ENCODE measurements at places on chromosomes 7 and 10.

DNA sequence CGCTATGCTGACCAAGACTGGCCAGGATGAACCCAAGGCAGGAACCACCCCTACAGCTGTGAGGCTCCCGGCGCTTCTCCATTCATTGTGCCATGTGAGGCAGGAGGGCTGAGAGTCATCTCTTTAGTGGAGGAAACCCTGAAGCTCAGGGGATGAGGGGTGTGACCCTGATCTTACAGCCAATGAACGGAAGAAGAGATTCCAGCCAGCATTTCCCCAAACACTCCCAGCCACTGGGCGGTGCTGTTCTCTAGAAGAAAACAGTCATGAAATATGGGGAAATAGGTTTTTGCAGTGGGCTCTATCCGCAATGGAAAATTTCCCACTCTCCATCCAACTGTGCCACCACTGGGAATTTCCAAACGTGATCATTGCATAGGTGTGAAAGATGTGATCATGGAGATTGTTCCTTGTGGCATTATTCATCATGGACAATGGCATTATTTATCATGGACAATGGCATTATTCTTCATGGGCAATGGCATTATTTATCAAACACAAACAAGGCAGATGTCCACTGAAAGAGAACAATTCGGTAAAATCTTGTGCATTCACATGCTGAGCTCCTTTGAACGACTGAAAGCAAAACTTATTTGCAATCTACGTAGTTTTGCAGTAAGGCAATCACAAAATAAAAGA lies 14.0 kb upstream of the SLC18A2 start:
- DNase-seq = no peak

DNA sequence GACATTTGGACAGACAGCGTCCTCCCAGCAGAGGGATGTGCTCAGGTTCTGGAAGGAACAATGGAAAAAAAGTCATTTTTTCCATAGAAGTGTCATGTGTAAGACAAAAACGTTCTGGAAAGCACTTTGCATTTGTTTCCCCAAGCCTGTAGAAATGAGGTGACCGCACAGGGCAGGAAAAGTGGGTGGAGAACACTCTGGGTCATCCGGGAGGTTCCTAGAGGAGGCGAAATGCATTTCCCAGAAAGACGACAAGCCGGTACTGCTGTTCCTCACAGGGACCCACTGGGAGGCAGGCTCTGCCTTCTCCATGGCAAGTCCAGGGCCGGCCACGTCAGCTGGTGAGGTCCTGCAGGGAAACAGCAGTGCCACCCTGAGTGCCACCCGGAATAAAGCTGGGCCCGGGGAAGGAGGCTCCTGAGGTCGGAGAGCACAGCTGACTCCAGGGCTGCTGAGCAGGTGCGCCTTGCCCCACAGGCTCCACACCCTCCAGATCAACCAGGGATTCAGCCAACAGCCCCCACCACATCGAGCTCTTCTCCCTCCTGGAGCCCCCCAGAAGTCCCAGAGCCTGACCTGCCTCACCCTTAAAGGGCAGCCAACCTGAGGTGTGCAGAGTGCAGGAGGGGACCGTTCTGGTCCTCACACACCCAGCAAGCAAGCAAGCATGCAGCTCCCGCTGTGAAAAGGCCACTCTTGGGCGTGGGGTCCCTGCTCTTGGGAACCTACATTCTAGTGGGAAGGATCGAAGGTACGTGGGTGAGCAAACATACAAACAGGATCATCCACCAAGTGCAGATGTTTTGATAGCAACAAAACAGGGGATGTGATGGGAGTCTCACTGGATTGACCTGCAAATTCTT lies 28.8 kb upstream of the INPP5A start:
- peak; percentile 21 for DNase-seq

DNA sequence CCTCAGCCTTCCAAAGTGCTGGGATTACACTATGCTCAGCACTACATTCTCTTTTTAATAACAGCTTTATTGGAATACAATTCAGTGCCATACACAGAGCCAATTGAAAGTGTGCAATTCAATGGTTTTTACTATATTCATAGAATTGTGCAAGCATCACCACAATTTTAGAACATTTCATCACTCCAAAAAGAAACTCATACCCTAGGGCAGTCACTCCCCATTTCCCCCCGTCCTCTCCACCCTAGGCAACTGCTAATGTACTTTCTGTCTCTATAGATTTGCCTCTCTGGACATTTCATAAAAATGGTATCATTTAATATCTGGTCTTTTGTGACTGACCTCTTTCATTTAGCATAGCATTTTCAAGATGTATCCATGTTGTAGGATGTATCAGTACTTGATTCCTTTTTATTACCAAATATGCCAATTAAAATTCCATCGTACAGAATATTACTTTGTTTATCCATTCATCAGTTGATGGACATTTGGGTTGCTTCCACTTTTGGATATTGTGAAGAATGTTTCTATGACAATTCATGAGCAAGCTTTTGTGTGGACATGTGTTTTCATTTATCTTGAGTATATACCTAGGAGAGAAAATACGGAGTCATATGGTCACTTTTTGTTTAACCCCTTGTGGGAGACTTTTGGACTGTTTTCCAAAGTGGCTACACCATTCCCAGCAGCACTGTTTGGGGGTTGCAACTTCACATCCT lies 6.3 kb upstream of the XPNPEP1 start:
- DNase-seq = no peak

GRCh38 chr7:131443496-131443895 lies 112.9 kb downstream of the PODXL start:
- no peak for DNase-seq

- no peak for DNase-seq
These were observed 207.6 kb downstream of the AHR start for GRCh38 chr7:17506095-17506494.

DNA sequence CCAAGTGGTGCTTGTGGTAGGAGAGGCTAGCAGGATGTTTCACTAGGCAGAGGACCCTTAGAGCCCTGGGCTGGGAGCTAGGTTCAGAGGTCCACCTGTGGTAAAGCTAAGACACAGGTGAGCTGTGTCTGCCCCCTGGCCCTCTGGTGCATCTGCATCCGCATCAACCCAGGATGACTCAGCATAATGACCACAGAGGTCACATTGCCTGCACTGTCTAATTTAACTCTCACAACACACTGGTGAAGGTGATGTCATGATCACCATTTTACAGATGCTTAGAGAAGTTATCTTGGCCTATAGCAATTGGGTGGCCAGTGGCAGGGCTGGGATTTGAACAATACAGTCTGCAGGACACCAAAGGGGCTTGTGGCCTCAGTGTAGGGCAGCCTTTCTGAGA lies 33.1 kb downstream of the HABP2 start:
- no peak for DNase-seq

- DNase-seq = no peak
These were observed 209.4 kb upstream of the KLF14 start for GRCh38 chr7:130943336-130943901.

DNA sequence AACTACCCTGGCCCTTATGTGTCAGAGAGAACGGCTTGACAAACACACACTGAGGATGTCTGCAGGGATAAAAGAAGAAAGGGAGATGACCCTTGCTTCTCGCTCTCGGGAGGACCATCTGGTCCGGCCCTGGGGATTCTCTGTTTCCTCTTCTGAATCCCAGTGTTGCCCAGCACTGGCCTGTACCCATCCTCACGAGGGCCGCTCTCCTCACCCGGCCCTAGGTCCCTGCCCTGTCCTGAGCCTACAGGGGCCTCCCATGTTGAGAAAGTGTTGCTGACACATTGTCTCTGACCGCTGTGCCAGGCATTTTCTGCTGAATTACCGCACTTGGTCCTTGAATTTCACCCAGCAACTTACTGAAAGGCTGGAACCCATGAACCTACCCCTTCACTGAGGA lies 171.9 kb upstream of the LANCL2 start:
- no peak for DNase-seq

DNA sequence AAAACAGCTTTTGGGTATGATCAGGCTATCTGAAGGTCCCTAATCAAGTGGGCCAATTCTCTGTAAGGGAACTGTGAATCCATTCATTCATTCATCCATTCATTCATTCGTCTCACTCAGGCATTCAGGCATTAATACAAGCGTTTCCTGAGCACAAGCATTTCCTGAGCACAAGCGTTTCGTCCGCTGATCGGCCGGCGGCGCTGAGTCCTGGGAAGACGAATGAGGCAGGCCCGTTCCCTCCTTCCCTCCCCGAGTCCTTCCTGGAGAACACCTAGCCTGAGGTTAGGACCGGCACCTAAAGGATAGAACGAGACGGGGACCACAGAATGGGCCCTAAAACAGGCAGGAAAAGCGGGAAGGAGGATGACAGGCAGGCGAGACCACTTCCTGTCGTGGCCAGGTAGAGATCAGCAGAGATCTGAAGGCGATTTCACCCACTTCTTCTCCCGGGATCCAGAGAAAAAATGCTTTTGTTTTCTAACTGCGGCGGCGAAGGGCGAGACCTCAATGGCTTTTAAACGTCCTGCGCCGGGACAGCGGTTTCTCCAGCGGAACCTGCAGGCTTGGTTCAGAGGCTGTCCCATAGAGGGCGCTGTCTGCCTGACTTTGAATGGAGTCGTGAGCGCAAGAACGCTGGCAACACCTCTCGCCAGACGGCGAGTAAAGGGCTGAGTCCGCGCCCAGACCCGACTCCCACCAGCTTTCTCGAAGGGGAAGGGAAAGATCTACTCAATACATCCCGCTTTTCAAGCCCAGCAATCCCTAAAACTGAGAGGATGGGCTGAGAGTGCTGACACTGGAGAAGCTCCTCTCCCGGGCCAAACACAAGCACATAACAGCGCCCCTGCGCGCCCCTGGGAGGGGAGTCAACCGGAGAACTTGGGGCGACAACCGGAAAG lies 2.9 kb upstream of the HMX3 start:
- DNase-seq = peak; percentile 88

DNA sequence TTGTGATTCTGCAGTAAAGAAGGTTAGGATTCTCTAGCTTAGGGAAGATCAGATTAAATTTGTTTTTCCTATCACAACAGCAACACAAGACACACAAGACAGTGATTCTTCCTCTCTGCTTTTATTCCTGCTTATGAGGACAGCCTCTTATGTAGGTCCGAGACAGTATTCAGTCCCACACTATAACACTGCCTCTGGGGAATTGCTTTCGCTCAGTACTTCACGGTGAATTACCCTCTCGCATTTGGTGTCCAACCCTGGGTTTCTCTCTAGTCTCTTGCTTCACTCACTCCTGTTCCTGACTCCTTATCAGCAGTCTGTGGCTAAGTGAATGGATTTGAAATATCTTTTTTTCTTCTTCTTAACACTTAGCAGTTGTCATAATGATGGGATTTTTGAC lies 1.7 kb downstream of the HIF1AN start:
- no peak for DNase-seq

GRCh38 chr7:79810916-79811315 lies 323.7 kb upstream of the GNAI1 start:
- no peak for DNase-seq

- DNase-seq = no peak
These were observed 184.2 kb downstream of the GPAM start for GRCh38 chr10:111999205-111999914.

DNA sequence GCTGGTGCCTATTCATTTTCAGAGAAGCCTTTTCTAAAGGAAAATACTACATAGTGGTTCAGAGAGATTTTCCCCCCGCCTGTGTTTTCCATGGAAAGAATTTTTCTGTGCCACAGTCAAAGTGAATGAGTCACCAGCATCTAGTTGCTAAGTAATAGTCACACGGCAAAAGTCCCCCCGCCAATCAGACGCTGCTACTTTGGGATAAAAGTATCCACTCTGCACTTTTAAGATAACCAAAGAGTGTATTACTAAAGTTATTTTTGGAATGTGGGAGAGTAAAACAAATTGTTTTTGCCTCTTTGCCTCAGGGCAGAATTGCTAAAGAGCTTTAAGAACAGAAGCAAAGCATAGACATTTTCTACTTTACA lies 23.5 kb downstream of the ABLIM1 start:
- peak; percentile 70 for DNase-seq

DNA sequence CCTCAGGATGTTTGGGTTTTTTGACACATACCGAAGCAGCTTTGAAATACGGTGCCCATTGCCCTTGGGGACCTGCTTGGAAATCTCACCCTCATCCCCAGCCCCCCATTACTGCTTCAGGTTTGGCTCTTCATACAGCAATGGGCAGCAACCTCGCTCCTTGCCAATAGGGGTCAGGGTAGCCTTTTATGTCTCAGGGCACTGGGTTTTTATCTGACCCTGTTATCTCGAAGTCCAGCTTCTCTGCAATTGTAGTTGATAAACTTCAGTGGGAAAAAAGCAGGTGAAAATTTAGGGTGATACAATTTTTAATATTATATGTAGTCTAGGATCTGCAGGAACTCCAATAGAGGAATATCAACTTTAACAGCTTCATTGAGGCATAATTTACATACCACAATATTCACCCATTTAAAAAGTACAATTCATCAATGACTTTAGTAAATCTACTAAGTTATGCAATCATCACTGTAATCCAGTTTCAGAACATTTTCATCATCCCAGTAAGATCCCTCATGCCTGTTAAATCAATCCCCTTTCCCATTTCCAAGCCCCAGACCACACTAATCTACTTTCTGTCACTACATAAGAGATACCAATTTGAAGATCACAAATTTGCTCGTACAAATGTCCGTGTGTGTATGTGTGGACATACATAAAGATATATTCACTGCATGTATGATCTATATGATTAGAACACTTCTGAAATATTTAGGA lies 386.2 kb downstream of the KCNMA1 start:
- DNase-seq = no peak

DNA sequence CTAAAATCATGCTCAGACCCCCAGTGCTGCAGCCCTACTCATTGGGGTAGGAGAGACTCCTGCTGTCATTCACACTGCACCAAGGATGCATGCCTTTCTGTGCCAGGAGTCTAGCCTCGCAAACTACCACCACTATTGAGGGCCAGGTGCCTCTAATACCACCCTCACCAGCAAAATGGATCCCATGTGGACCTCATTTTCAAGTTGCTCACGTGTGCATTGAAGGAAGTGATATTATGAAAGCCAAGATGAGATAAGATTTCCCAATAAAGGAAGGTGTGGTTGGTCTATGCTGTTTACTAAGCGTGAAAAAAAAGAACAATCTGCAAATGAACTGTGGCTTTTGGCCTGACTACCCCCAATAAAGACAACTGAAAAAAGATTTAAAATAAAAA lies 7.2 kb upstream of the LAMTOR4 start:
- DNase-seq = no peak

- DNase-seq = no peak
These were observed 266 bp upstream of the STMP1 start for GRCh38 chr7:135662123-135662372.

- DNase-seq = no peak
These were observed 140.1 kb downstream of the ZFAND4 start for GRCh38 chr10:45532480-45532879.

GRCh38 chr10:110681023-110681681 lies 37.0 kb downstream of the RBM20 start:
- no peak for DNase-seq
